ENCODE measurements at places on chromosomes 2 and 18. TPM values are rescaled to one million over a fixed set of nuclear protein-coding genes. Genes with fewer than 3 reads are reported as not detected.

Gene SERPINB2
- 1.4 TPM for total RNA-seq

Gene NTSR2
- not detected for total RNA-seq

Gene THADA
- 14.7 TPM for total RNA-seq

Gene SP140L
- total RNA-seq, result 4.0 TPM

Gene DNAJC5G
- not detected for total RNA-seq

Gene NEU4
- total RNA-seq, result not detected

Gene IL36RN
- not detected for total RNA-seq

Gene CCDC74B
- 5.4 TPM for total RNA-seq

Gene PTPRN
- total RNA-seq, result 22.6 TPM

Gene SERPINB3
- under 0.01 TPM for total RNA-seq

Gene VWC2L
- not detected for total RNA-seq

Gene CROCC2
- not detected for total RNA-seq

Gene SLC19A3
- 1.0 TPM for total RNA-seq

Gene SH3RF3
- 21.8 TPM for total RNA-seq

Gene KANSL1L
- 13.6 TPM for total RNA-seq

Gene IL18R1
- 3.1 TPM for total RNA-seq

Gene MRO
- total RNA-seq, result not detected

Gene TMEM237
- total RNA-seq, result 35.3 TPM

Gene SFXN5
- 16.4 TPM for total RNA-seq

Gene SLC25A12
- total RNA-seq, result 16.2 TPM

Gene ARHGAP15
- total RNA-seq, result 1.4 TPM

Gene POTEC
- not detected for total RNA-seq

Gene HOXD12
- total RNA-seq, result not detected

Gene ABCG8
- not detected for total RNA-seq

Gene SP9
- not detected for total RNA-seq

Gene DES
- under 0.01 TPM for total RNA-seq

Gene KCNG2
- total RNA-seq, result 4.7 TPM

Gene GKN2
- not detected for total RNA-seq

Gene EFEMP1
- total RNA-seq, result 82.1 TPM

Gene UNC80
- total RNA-seq, result not detected

Gene IL36B
- total RNA-seq, result not detected

Gene AQP4
- total RNA-seq, result not detected

Gene IL36G
- total RNA-seq, result not detected

Data from epithelial cell of alveolus of lung (primary cell).